Right hindlimb (tissue), 1 donor: ENCODE measurements at places on chromosomes 2 and 18.

DNA sequence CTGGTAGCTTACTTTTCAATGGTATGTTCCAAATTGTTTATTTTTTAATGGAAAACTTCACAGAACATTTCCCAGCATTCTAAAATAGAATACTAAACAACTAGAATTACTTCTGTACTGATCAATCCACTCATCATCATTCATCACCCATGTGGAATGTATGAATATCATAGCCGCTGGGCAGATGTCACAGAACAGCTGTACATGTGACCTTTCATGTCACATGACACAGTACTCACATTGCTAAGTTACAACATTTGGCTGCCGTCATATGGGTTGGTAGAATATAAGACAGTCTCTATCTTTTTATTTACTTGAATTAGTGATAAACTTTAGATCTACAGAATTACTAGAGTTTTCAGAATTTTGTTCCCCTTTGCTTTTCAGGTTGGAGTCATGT, 387.6 kb downstream of the ZEB2 start:
- no peak for DNase-seq

- peak; percentile 35 for DNase-seq
Observed at GRCh38 chr18:32422201-32422600, 48.5 kb downstream of the GAREM1 start.

- no peak for DNase-seq
Observed at GRCh38 chr18:59861963-59862819, 37.6 kb upstream of the PMAIP1 start.

DNA sequence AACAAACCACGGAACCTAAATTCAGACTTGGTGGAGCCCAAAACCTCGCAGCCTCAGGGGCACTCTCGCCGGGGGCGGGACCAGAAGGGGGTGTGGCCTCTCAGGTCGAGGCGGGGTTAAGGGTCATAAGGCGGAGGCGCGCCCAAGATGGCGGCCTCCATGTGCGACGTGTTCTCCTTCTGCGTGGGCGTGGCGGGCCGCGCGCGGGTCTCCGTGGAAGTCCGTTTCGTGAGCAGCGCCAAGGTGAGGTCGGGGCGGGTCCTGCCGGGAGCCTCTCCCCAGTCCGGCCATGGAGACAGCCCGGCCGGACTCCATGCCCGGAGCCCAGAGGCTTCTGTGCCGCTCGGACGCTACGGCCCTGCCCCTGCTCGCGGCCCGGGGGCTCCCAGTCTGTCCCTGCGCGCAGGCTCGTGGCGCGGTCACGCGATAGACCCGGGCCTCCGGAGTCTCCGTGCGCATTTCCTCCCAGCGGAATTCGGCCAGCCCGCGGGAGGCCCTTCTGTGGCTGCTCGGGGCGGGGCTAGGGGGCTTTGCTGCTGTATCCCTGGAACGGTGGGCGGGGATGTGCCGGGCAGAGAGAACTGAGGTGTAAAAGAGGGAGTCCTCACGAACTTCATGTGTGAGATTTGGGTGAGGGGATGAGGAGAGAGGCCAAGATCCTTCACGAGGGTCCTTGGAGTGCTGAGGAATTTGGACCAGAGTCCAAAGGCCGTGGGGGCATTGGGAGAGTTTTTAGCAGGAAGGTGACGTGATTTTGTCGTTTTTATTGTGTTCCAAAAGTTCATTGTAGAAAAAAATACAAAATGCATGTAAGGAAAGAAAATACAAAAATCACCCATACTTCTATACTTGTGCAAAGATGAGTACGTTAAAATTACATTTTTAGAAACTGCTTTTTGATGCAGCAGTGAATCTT, at the start of gene SMYD5:
SMYD5 (plus strand) TSS at position 126 of the 916 bp plus-strand sequence; CDS start at position 148, 22 bp downstream.
- peak; percentile 88 for DNase-seq
